ENCODE measurements at places on chromosomes 6 and 20.

GRCh38 chr6:34656378-34657036, 40.1 kb downstream of the ILRUN start:
- no peak for DNase-seq

- no peak for DNase-seq
Observed at GRCh38 chr6:97113170-97113569, 169.8 kb downstream of the MMS22L start.

DNA sequence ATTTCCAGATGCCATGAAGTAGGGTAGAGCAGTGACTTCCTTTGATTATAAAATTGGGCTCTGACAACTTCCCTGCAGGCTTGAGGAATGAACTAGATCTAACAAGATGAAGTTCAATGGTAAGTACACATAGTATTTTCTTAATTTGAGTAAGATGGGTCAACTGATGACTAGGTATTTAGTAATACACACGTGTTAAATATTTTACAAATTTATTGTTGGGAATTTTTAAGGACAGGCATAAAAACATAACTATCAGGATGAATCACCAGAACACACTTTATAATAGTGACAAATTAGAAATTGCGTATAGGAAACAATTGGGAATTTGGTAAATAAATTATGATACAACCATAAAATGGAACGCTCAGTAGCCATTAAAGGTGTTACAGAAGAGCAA, 762.4 kb upstream of the SLC35B3 start:
- no peak for DNase-seq

DNA sequence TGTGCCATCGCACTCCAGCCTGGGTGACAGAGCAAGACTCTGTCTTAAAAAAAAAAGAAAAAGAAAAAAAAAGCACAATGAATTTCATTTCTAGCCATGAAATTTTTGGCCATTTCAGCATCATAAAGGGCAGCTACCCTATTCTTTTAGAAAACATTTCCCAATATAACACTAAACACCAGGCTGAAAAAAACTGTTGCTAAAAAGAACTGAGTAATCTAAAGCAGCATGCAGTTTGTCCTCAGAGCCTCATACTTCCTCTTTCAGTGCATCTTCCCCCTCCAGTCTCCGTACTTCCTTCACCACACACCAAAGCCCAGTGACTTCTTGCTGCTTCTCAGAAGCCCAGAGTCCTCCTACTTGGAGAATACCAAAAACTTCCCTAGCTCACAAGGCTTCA, 5.6 kb upstream of the IFNGR1 start:
- no peak for DNase-seq

- no peak for DNase-seq
Observed at GRCh38 chr6:11810854-11811643, 32.4 kb upstream of the ADTRP start.

DNA sequence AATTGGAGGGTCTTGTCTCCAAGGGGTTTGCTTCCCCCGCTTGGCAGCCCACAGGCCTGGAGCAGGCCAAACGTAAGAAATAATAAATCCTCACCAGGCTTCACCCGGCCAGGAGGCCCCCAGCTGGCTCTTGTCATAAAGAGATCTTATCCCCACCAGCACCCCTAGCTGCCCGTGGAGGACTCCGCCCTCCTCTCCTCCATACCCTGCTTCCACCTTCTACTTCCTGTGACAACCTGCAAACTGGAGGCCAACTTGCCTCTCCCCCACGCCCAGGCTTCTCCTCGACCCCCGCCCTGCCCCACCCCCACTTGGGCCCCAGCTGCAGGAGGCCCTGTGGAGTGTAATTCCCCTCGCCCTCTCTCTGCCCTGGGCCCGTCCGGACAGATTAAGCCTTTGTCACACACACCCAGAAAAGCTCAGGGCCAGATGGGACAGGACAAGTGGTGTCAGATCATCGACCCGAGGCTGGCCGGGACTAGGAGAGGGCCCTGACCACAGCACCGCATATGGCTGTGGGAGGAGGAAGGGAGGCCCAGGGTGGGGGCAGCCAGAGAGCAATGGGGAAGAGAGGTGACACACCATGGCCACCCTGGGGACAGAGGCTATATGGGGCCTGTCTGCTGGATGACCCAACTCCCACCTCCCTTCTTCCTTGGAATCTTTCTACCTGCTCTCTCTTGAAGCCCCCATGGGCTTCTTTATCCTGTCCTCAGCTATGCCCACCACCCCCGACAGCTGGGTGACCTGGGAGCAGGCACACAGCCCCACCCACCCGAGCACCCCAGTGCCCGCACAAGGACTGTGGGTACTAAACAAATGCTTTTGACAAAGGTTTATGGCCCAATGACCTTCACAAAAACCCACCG, 3.9 kb downstream of the NOL4L start:
- no peak for DNase-seq

DNA sequence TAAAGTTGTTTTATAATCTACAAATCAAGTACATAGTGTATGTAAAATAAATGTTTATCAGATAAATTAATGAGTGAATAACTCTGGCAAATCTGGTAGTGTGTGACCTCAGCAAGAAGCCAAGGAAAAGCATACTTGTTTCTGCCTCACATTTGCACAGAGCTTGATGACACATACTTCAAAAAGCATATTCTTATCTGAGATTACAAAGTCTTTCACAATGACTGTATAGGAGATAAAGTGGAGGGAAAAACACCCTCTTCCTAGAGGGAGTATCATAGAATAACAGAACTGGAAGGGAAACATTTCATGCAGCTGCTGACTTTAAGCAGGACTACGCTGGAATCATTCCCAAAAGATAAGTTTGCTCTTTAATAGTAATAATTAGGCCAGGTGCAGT, 28.1 kb upstream of the AKAP7 start:
- no peak for DNase-seq

DNA sequence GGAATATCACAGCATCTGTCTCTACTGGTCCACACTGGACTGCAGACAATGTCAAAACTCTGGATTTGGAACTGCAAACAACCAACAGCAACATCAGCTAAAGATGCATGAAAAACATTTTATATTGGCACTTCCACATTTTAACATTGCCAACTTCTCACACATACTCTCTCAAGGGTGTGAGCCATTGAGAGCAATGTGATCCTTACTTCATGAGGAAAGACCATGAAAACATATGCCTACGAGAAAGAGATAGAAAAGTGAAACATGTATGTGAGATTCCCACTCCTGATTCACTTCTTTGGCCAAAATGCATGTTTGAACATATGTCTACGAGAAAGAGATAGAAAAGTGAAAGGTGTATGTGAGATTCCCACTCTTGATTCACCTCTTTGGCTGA, 99.4 kb downstream of the COL12A1 start:
- DNase-seq: no peak

GRCh38 chr20:41082306-41082705, 53.7 kb downstream of the TOP1 start:
- DNase-seq: no peak

- no peak for DNase-seq
Observed at GRCh38 chr6:144140867-144141266, 9.4 kb upstream of the STX11 start.

- DNase-seq: no peak
Observed at GRCh38 chr6:149988550-149989346, 25.0 kb downstream of the ULBP1 start.

GRCh38 chr6:221531-222349, 70.5 kb upstream of the DUSP22 start:
- DNase-seq: no peak

DNA sequence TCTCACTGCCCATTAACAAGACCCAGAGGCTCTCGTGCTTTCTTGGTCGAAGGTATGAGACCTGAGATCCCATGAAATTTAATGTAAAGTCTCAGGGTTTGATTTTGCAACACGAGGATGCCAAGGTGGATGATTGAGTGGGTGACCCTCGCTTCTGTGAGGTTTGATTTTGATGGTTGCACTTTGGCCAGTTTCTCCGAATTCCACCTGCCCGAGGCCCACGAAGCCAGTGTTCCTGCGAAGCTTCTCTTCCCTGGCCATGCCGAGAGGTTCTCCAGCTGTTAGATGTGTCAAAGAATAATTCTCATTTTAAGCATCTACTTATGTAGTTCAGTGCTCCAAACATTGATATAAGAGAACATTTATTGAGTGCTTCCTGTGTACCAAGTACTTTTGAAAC, at the start of gene KIF25:
Gene KIF25, plus strand, starts transcription at position 30 of the 400 bp plus-strand sequence. CDS start 31,915 bp downstream, outside the sequence.
- no peak for DNase-seq
